ENCODE measurements at places on chromosomes 3 and 15.

DNA sequence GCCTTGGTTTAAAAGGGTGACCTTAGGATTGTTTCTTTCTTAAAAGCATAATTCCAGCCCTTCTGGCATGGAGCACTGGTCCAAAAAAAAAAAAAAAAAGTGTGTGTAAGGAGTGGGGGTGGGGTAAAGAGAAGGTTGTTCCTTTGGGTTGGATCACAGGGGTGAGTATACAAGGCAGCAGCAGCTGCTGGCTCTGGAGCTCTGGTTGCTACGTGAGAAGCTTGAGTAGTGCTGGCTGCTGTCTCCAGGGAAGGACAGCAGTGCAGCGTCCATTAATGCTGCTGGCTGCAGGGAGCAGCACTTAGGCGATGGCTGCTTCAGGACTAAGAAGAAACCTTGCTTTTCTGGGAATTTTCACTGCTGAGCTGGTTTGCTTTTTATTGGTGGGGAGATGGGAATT is 2.3 kb downstream of the SETD5 start:
- DNase-seq: peak; percentile 83

GRCh38 chr15:87732976-87733375 is 523.6 kb downstream of the NTRK3 start:
- DNase-seq: peak; percentile 2

DNA sequence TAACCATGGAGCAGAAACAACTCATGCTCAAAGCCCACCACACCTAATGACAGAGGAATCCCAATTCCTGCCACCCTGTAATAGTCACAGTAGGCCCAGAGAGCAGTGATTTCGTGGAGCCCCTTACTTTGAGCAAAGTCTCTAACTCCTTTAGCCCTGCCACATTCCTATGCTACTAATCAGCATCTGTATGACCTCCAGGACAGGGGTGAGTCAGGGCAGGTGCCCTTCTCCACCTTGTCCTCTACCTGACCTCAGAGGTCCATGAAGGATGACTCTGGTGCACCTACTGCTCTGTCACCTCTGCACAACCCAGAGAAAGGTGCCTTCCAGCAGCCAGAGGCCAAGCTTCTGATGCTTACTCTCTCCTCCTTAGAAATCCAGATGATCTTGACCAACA is 6.1 kb upstream of the SCG3 start:
- DNase-seq: no peak

DNA sequence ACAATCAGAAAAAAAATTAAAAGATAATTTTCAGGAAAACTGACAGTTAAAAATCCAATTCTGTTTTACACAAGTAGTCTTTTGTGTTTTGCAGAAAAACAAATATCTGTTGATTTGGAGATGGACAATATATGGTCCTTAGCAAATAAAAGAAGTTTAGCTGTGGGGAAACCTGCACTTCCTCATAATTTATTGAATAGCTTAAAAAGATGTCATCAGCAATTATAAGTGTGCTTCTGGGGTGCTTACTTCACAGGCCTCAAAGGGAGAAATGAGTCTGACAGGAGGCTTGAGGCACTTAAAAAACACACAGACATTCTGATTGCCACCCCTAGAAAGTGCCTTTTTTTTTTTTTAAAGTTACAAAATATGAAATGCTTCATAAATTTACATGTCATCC is 31.6 kb upstream of the CERS3 start:
- DNase-seq: no peak

DNA sequence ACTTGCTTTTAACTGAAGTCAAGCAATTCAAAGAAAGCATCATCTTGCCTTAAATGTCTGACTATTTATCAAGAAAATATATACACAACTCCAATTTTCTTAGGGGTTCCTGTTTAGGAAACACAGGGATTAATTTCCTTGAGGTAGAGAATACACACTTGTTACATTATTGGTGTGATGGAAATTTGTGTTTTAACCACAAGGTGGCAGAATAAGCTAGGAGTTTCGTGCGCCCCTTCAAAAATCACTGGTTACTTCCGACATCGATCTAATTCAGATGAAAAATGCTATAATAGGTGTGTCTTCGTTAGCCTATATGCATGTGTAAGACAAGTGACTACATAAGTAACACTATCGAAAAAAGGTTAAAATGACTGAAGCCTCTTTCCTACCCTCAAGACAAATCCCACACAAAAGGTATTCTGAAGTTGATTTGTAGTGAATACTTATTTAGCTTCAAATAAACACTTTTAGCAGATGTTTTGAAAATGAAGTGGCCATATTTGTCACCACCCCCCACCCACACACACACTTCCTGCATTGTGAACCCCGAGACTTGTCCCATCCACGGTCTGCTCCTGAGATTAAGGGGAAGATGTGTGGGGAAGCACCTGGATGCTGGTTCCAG is 246.5 kb downstream of the ROBO1 start:
- peak; percentile 52 for DNase-seq

- peak; percentile 92 for DNase-seq
These were observed 48.3 kb upstream of the TRIM42 start for GRCh38 chr3:140629357-140630137.

DNA sequence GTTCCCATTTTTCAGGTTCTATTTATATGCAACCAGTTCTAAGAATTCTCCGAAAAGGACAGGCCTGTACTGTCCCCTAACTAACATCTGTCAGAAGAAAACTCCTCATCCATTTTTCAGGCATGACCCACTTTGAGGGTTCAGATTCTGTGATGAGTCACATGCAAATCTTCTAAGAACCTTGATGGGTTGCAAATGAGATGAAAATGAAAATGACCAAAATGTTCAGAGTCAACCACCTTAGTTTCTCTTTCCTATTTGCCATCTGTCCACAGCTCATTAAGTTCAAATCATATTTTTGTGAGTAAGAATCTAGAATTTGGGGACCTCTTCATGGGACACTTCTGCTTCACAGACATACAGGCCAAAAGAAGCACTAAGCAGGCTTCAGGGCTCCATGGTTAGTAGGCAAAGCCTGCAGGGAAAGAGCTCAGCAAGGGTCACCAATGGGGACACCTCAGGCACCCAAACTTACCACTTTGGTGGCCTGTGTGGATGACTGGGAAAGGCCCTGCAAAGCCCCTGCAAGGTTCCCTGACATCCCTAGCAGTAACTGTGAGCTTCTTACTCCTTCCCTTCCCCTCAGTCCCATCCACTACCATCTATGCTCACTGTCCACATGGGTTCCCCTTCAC is 122.0 kb downstream of the WDR76 start:
- no peak for DNase-seq

DNA sequence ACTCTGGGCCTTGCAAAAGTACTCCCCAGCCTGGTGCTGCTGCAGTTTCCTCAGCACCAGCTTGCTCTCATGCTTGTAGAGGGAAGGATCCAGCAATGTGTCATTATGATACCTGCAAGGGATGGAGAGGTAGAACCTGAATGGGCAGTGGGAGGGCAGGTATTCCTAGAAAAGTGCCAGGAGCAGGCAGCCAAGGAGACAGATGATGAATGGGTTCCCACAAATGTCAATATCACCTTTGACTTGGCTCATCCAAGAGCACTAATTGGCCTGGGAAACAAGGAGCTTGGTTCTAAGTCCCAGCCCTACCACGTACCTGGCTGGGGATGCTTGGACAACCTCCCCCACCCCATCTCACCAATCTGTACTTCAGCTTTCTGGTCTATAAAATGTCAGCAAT is 9.4 kb downstream of the CILP start:
- DNase-seq: peak; percentile 30

GRCh38 chr3:42639192-42639591 is 14.3 kb upstream of the ZBTB47 start:
- no peak for DNase-seq

DNA sequence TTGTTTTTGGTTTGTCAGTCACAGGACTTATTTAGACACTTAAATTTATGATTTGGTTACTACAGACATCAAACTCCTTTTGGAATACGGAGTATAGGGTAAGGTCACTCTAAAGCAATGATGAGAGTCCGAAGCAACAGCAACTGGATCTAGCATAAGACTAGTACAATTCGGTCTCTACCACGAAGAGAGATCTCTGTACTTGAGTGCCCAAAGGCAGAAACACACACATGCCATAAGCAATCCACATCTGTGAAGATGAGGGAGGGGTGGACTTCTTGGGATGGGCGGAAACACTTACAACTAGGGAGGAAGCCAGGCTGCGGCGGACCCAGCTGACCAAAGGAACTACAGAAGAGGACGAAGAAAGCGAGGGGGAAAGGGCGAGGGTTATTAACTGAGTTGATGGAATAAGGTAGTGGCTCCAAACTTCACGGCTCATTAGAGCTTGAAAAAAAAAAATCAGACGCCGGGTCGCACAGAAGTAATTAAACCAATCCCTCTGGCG is 595 bp downstream of the DPH6 start:
- peak; percentile 52 for DNase-seq

DNA sequence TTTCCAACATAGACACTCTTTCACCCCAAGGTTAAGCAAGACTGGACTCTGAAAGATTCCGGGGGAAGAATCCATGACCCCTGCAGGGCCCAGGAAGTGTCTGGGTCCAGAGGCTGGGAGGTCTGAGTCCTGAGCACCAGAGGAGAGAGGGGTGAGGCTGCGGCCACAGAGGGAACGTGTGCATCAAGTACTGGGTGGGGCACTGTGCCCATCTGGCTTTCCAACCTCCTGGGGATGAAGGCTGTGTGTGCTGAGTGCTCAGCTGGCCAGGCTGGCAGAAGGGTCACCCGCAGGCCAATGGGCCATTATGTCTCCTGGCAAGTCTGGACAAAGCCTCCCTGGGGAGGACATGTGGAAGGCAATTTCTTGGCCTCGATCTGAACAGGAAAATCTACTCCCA is 3.3 kb downstream of the CHRNA3 start:
- DNase-seq: no peak

- no peak for DNase-seq
These were observed 54.1 kb downstream of the RORA start for GRCh38 chr15:61175024-61175423.

- no peak for DNase-seq
These were observed 1.4 kb downstream of the PPM1L start for GRCh38 chr3:160757233-160758106.

DNA sequence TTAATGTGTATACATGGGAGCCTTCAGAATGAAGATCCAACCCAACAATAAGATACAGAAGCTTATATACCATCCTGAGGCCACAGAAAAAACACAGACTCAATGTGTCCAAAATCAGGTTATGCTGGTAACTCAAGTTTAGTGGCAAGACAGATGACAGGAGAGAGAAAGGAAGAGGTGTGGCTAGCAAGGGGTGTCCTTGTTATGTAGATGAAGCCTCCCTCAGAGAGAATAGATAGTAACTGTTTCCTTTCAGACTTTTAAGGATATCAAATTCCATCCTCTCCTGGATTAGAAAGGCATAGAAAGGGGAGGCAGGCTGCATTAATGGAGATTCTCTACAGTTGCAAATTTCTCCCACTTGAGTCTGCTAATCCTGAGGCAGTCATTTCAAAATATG is 447.4 kb downstream of the GABRB3 start:
- DNase-seq: no peak

DNA sequence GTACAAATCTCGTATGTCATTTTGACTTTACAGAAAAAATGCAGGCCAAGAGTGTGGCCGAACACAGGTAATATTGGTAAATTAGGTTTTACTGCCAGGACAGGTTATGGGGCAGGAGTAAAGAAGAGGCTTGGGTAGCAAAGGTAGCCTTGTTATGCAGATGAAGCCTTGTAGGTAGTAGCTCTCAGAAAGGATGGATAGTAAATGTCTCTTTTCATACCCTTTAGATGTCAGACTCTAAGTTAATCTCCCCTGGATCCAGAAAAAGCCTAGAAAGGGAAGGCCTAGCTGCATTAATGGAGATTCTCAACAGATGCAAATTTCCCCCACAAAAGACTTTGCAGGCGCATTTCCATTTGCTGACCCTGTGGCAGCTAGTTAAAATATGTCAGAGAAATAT is 1445.1 kb upstream of the CADM2 start:
- DNase-seq: no peak

GRCh38 chr3:113495035-113495434 is 19.9 kb downstream of the SPICE1 start:
- DNase-seq: peak; percentile 61

DNA sequence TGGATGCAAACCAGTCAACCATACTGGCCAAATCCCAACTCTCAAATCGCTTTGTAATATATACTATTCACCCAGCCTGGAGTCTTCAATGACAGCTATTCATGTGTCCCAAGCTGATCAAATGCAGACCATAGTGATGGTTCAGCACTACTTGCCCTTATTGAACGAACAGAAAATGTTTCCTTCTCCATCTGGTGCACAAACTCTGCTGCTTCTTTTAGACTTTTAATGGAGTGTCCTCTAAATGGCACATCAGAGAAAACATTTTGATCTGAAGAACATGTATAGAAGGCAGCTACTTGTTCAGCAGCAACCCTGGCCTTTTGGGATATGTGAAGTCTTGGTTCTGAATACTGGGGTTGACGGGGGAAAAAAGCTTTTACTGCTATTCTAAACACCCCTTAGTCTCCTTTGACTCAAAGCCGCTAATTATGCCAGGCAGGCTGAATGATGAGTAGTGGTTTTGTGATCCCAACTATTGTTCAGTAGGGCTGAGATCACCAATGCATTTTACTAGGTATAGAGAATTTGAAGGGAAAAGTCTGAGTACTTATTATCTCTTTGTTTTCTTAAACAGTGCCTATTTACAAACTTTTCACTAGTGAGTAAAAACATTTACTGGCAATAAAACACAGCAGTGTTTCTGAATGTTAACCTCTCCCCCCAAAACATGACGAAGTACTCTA is 781.2 kb downstream of the ROBO1 start:
- DNase-seq: no peak

GRCh38 chr3:12719541-12719940 is 39.5 kb downstream of the TMEM40 start:
- no peak for DNase-seq

DNA sequence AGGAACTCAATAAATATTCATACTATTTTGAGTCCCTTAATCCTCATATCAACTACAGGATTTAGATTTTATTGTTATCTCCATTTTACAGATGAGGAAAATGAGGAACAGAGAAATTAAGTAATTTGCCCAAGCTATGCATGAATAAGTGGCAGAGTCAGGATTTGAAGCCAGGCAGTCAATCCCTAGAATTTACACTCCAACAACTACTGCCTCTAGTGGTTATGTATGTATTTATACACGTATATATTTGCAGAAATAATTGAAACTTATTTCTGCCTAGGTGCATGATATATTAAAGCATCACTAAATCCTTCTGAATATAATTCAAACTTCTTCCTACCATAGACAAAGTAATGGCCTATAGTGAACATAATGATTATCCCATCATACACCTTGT is 137.4 kb downstream of the SERPINI1 start:
- DNase-seq: no peak

GRCh38 chr3:172253200-172253599 is 195.1 kb downstream of the GHSR start:
- DNase-seq: no peak

GRCh38 chr3:17195856-17196604 is 311.3 kb downstream of the PLCL2 start:
- peak; percentile 8 for DNase-seq

- DNase-seq: no peak
These were observed 726.5 kb upstream of the NECTIN3 start for GRCh38 chr3:110344897-110345767.

DNA sequence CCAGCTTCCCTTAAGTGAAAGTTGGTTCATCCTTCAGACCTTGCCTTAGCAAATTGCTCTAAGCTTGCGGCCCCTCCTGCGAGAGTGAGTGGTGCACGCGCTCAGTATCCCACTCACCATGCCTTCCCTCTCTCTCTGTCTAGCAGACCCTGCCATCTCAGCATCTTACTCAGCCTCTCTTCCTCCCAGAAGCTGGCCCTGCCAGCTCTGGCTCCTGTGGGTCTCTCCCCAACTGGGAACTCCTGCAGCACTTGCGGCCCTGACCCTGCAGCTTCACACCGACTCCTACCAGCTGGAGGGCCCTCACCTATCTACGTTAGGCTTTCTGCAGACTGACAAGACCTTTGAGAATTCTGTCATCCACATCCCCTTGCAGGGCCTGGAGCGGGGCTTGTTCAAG is 286.1 kb upstream of the TLE3 start:
- DNase-seq: no peak
